Left lung (tissue), 14 donors: ENCODE measurements at places on chromosomes 4 and X. TPM values are rescaled to one million over a fixed set of nuclear protein-coding genes. Genes with fewer than 3 reads are reported as not detected.

- H3K36me3 ChIP-seq: no peaks in the 10 kb centered on the region
- DNase-seq: no peak
- H3K4me1 ChIP-seq: no peaks in the 10 kb centered on the region
- no peak overlapping the region for H3K27ac ChIP-seq
- no peak overlapping the region for H3K4me3 ChIP-seq
Observed at GRCh38 chr4:113052379-113052951, 3.0 kb downstream of the ANK2 start.

DNA sequence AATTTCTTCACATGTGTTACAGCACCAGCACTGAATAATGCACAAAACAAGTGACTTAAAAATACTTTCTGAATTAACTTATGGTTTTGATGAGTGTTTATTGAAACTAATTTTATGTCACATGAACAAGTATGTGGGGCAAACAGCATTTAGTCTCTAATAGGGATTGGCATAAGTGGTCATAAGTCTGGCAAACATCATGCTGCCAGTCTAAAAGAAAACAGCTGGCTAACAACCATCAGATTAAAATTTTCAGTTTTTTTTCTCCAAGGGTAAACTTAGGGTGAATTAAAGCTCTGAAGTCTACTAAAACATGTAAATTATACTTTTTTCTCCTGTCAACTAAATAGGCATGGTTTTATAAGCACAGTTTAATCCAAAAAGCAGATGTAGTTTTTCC is 1014.2 kb downstream of the FAT4 start:
- H3K27ac ChIP-seq: no peak overlapping the region
- no peaks in the 10 kb centered on the region for H3K4me1 ChIP-seq
- no peak overlapping the region for H3K4me3 ChIP-seq
- H3K36me3 ChIP-seq: no peaks in the 10 kb centered on the region
- no peaks in the 10 kb centered on the region for H3K27me3 ChIP-seq

GRCh38 chr4:111046811-111047210 is 423.9 kb upstream of the PITX2 start:
- H3K4me3 ChIP-seq: no peak overlapping the region
- no peaks in the 10 kb centered on the region for H3K27me3 ChIP-seq
- no peaks in the 10 kb centered on the region for H3K4me1 ChIP-seq
- H3K36me3 ChIP-seq: no peaks in the 10 kb centered on the region

- no peak overlapping the region for H3K4me3 ChIP-seq
- no peak overlapping the region for H3K27ac ChIP-seq
Observed at GRCh38 chrX:20461576-20461975, 194.9 kb upstream of the RPS6KA3 start.

DNA sequence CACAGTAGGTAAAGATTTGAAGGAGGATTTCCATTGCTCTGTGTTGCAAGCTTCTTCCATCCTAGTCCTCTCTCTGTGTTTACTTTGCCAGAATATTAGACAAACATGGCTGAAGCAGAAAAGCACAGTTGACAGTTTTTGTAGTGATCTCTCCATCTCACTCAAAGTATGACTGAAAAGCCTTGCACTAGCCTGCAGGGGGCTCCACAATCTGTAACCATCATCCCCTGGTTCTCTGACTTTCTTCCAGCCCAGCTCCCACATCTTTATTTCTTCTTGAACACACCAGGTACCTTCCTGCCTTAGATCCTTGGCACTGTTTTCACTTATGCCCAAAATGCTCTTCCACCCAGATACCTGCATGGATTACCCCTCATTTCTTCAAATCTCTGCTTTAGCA is 34.1 kb upstream of the HHIP start:
- H3K27me3 ChIP-seq: no peaks in the 10 kb centered on the region
- no peaks in the 10 kb centered on the region for H3K4me1 ChIP-seq
- H3K4me3 ChIP-seq: no peak overlapping the region
- DNase-seq: no peak

The F9 gene
- not detected for total RNA-seq
